Smooth muscle cell of the coronary artery (primary cell): ENCODE measurements at places on chromosomes 13 and 19. TPM values are rescaled to one million over a fixed set of nuclear protein-coding genes. Genes with fewer than 3 reads are reported as not detected.

The FFAR1 gene
- not detected in 2 replicates for total RNA-seq

The TUBB4A gene
- not detected in 2 replicates for total RNA-seq

The GRK1 gene
- total RNA-seq: not detected in 2 replicates

The KCNRG gene
- 3.5 and 7.5 TPM in 2 replicates for total RNA-seq

The PTPRH gene
- total RNA-seq: 2.5 and 3.9 TPM in 2 replicates

The NR2C2AP gene
- 4.8 and 8.1 TPM in 2 replicates for total RNA-seq

The ATP4A gene
- not detected in 2 replicates for total RNA-seq

The ZNF333 gene
- 15.0 and 20.1 TPM in 2 replicates for total RNA-seq

The ZNF415 gene
- total RNA-seq: 4.1 and 7.1 TPM in 2 replicates

The SIGLECL1 gene
- total RNA-seq: not detected in 2 replicates

The C19orf44 gene
- total RNA-seq: 2.0 and 2.6 TPM in 2 replicates

The ZNF155 gene
- 7.0 and 9.8 TPM in 2 replicates for total RNA-seq

The CEACAM5 gene
- total RNA-seq: not detected in 2 replicates

The ZNF541 gene
- total RNA-seq: under 0.01 TPM in 1 of 2 replicates, not detected in the other

The ZNF534 gene
- total RNA-seq: 0.08 TPM in 1 of 2 replicates, not detected in the other

The NKG7 gene
- total RNA-seq: not detected in 2 replicates

The TEKTIP1 gene
- total RNA-seq: not detected in 2 replicates

The ZSCAN4 gene
- not detected in 2 replicates for total RNA-seq

The DIRAS1 gene
- total RNA-seq: 1.2 and 18.4 TPM in 2 replicates

The CTXN1 gene
- total RNA-seq: 0.12 and 2.8 TPM in 2 replicates

The DIAPH3 gene
- total RNA-seq: 0.35 and 7.4 TPM in 2 replicates

The CYP2B6 gene
- not detected in 2 replicates for total RNA-seq

The TRPC4 gene
- total RNA-seq: 2.6 and 10.1 TPM in 2 replicates

The PNMA8A gene
- total RNA-seq: 0.94 and 6.5 TPM in 2 replicates

The KIR3DL1 gene
- not detected in 2 replicates for total RNA-seq

The CYP4F2 gene
- not detected in 2 replicates for total RNA-seq

The RTBDN gene
- total RNA-seq: not detected in 2 replicates

The KLK3 gene
- total RNA-seq: not detected in 2 replicates

The NLRP11 gene
- not detected in 2 replicates for total RNA-seq

The CCDC70 gene
- not detected in 2 replicates for total RNA-seq

The MAB21L1 gene
- 0.08 and 5.5 TPM in 2 replicates for total RNA-seq

The ZNF813 gene
- total RNA-seq: 3.2 and 3.7 TPM in 2 replicates

The XPO4 gene
- total RNA-seq: 6.1 and 12.0 TPM in 2 replicates

The CD37 gene
- not detected in 2 replicates for total RNA-seq

The IGSF23 gene
- total RNA-seq: 0.08 TPM in 1 of 2 replicates, not detected in the other

The FCER2 gene
- not detected in 2 replicates for total RNA-seq
